Vagina (tissue), 2 donors: ENCODE measurements at places on chromosomes 5 and 9. TPM values are rescaled to one million over a fixed set of nuclear protein-coding genes. Genes with fewer than 3 reads are reported as not detected.

Gene GMCL2
- not detected for total RNA-seq

Gene BASP1
- total RNA-seq, result 46.4 TPM

Gene TAF1L
- not detected for total RNA-seq

Gene IFNA13
- not detected for total RNA-seq

Gene FOXB2
- total RNA-seq, result not detected

Gene CTNND2
- total RNA-seq, result 1.7 TPM

Gene SH3TC2
- 2.0 TPM for total RNA-seq

Gene APC
- total RNA-seq, result 92.8 TPM

Gene TMEFF1
- total RNA-seq, result not detected

Gene FAM153A
- total RNA-seq, result 4.2 TPM

Gene FOXD4L5
- not detected for total RNA-seq

Gene SLC6A19
- not detected for total RNA-seq

Gene DMRT3
- total RNA-seq, result not detected

Gene CENPK
- 3.4 TPM for total RNA-seq

Gene PIGO
- total RNA-seq, result 13.3 TPM

Gene RGS7BP
- total RNA-seq, result 11.8 TPM

Gene FRRS1L
- 2.2 TPM for total RNA-seq

Gene KYAT1
- 11.0 TPM for total RNA-seq

Gene ITK
- 15.7 TPM for total RNA-seq

Gene SFXN1
- 88.6 TPM for total RNA-seq

Gene FIBCD1
- not detected for total RNA-seq

Gene SPATA31C2
- not detected for total RNA-seq

Gene C5orf58
- not detected for total RNA-seq

Gene CDO1
- 16.0 TPM for total RNA-seq

Gene SPATA31A3
- total RNA-seq, result not detected

Gene CCDC183
- total RNA-seq, result not detected

Gene PGM5
- total RNA-seq, result 102 TPM

Gene NANS
- 41.7 TPM for total RNA-seq

Gene CFAP157
- total RNA-seq, result not detected

Gene CRAT
- total RNA-seq, result 59.9 TPM

Gene FOXD1
- not detected for total RNA-seq

Gene SPINK4
- not detected for total RNA-seq

Gene CDKN2A
- 25.8 TPM for total RNA-seq

Gene CAAP1
- 10.6 TPM for total RNA-seq

Gene TNFSF8
- total RNA-seq, result 4.2 TPM

Gene CCDC180
- 7.6 TPM for total RNA-seq

Gene GPR21
- not detected for total RNA-seq

Gene C1QTNF3
- total RNA-seq, result 7.1 TPM

Gene SPINK1
- not detected for total RNA-seq

Gene PHYHD1
- 23.6 TPM for total RNA-seq

Gene IFNB1
- total RNA-seq, result not detected

Gene NFIB
- total RNA-seq, result 73.4 TPM

Gene EGR1
- total RNA-seq, result 119 TPM

Gene GLRA1
- not detected for total RNA-seq

Gene HCN1
- total RNA-seq, result not detected

Gene EIF4EBP3
- 38.1 TPM for total RNA-seq
